ENCODE measurements at places on chromosomes 3 and 15.

- no peak for DNase-seq
Measured at GRCh38 chr3:112481302-112481721, 18.0 kb downstream of the BTLA start.

DNA sequence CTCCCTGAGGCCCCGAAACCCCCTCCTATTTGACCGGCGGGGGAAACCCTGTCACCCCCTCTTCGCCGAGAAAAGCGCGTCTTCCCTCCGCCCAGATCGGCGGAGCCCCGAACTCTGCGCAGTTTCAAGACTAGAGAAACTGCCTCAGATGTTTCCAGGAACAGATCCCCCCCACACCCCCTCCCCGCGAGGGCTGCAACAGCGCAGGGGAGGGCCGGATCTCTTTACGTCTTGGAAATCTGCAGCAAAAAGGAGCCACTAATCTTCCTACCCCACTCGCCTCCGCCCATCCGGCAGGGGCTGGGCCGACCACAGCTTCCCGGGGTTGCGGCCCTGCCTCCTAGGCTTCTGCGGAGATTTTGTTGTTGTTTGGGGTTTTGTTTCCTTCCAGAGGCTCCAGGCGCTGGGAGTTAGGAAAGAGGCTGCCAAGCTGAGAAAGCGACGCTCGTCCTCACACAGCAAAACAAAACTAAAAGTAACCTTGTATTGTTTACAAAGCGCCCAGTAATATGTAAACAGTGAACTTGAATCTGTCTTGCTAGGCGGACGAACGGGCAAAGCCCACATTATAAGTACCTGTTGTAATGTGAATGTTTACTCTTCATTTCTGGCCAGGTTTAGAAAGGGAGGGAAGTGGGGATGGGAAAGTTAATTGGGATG is 2.2 kb downstream of the FOXB1 start:
- no peak for DNase-seq

- no peak for DNase-seq
Measured at GRCh38 chr3:72517921-72518424, 330.3 kb downstream of the SHQ1 start.

- no peak for DNase-seq
Measured at GRCh38 chr15:100897221-100898151, 17.9 kb downstream of the ALDH1A3 start.

- no peak for DNase-seq
Measured at GRCh38 chr15:52255008-52255407, 40.6 kb downstream of the MYO5C start.

DNA sequence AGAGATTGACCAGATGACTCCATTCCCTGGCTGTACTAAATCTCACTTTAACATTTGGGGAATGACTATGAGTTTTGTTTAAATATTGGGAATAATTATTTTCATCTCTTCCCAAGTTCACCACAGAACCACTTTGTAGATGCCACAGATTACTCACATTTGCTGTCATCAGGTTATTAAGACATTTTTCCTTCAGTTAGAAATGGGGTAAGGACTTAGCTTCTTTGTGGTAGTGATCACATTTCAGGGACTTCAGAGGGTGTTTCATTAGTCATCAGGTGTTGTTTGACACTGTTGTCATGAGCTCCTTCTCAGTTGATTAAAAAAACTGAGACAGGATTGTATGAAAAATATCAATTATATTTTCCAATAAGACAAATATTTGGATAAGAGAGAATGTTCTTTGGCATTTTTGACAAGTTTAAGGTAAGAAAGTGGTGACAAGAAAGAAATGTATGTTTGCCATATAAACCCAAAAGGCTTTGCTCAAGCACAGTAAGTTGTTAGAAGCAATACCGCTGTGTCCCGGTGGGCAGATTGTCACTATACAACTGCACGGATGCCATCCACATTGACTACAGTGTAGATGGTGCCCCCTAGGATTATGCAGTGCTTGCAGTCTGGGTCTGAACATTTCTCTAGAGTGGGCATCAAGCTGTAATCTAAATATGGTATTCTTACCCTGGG is 22.3 kb downstream of the FBXL2 start:
- no peak for DNase-seq

Measured in aorta (tissue), 5 donors.